ENCODE measurements at places on chromosomes 2 and 18.

GRCh38 chr18:22394428-22394827, 23.3 kb downstream of the CTAGE1 start:
- no peak for DNase-seq

GRCh38 chr2:201344663-201345366, 12.3 kb downstream of the FLACC1 start:
- DNase-seq: no peak

- no peak for DNase-seq
These were observed 559.3 kb upstream of the TNP1 start for GRCh38 chr2:217419055-217419671.

DNA sequence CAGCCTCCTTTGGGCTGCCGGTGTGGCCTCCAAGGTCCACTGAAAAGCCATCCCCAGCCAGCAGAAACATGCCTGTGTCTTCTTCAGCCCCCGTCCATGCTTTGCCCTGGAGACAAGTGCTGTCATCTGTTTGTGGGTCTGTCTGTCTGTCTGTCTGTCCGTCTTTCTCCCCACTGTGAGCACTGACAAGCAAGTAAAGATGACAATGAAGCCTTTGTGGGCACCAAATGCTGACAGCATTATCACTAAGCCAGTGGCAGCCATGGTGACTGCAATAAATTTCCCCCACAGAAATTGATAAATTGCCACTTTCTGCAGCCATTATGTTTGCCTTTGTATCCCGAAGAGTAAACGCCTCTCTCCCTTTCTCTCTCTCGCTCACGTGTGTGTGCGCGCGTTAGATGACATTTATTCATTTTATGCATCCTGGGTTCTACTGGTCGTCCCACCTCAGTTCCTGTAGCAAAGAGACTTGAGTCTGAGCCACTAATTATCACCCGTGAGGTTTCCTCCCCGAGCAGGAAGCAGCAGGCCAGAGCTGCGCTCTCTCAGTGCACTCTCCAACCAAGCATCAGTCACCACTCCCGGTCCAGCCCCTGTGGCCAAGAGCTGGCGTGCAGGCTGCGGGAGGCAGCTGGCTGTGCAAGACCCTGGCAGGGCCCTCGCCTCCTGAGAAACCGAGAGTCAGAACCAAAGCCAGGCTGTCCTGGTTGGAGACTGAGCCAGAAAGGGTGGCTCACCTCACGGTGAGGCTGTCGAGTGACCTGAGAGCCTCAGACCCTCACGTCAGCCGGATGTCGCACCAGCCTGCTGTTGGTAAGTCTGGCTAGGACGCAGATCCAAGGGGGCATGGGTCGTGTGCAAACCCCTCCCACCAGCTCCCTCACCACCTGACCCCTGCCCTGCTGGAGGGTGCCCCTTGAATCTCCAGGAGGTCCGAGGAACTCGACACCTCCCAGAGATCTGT, 6.9 kb downstream of the STEAP3 start:
- no peak for DNase-seq

DNA sequence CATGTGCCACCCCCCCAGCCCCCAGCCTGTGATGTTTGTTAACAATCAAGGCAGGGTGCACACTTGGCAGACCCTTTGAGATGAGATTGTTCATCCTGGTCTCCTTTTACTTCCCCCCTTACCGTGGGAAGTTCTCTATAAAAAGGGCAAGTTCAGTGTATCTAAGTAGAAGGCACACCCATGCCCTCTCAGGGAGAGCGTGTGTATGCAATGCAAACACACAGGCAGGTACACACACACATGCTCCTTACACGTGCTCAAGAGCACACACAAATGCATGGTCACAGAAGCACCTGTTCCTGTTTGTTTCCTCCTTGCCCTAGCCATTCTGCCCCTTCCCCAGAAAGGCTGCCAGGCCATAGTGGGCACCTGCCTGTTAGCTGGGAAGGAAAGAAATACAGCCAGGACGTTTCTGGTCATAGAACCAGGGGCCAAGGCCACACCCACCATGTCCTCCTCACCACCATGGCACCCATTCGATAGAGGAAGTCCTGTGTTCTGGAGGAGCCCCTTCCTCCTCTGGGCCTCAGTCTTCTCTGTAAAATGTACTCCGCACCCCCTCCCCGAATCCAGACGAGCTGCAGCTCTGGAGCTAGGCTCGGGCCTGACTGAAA, 3.1 kb downstream of the ATOH8 start:
- DNase-seq: no peak

DNA sequence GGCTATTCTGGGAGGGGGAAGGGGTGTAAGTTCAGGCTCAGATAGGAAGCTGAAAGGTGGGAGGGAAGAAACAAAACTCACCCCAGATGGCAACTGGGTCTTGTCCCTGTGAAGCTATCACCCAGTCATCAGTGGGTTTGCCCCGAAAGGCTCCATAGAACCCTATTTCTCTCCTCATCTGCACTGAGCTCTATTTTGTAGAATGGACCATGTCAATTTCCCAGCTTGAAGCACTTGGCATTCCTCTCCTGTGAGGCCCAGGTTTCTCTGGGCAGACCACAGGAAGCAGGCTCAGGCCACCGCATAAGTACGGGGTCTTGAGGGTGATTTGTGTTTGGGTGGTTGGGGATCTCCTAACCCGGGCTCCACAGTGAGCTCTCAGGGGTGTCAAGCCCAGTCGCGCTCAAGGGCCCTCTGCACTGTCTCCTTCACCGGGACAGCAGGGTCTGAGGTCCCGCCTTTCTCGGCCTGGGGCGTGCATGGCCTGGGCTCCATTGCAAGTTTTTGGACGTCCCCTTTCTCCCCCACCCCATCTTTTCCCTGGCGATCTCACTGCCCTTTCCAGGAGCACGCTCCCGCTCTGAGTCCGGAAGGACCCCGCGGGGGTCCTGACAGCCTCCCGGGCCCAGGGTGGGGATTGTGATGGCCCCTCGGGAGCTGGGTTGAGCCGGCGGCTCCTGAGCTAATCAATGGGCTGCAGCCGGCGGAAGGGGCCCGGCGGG, 27.3 kb upstream of the NOTO start:
- no peak for DNase-seq

DNA sequence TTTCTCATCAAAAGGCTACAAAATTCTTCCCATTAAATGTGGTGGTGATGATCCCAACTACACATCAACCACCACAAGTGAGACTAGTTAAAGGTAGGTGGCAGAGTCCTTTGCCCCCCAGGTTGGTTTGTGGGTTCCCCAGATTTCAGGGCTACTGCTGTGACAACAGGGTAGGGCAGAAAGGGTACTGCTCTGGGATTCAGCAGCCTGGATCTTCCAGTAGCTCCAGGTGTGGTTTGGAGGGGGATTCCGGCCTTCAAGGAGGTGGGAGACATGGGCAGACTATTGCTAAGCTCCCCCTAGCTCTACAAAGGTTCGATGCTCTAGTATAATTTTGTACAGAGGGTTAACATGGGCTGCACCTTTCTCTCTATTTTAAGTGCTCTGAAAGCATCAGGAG, 74.9 kb upstream of the FZD5 start:
- DNase-seq: no peak

GRCh38 chr2:40435426-40436092, 16.3 kb downstream of the SLC8A1 start:
- DNase-seq: no peak

DNA sequence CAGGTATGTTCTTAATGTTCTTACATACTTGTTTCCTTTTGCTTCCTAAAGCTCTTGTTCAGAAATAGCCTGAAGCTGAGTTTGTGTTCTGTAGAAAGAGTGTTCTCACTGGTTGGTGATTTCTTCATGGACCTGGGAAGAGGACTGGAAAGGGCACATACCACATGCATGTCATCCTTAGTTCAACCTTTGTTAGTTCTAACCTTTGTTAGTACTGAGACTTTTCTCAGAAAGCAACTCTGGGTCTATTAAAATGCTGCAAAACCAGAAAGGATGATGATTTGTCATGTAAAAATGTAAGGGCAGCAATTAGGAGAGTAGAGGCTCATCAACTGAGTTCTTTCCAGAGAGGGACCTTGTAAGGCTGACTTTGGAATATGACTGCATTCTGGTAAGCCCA, 2.5 kb upstream of the FAP start:
- DNase-seq: no peak

DNA sequence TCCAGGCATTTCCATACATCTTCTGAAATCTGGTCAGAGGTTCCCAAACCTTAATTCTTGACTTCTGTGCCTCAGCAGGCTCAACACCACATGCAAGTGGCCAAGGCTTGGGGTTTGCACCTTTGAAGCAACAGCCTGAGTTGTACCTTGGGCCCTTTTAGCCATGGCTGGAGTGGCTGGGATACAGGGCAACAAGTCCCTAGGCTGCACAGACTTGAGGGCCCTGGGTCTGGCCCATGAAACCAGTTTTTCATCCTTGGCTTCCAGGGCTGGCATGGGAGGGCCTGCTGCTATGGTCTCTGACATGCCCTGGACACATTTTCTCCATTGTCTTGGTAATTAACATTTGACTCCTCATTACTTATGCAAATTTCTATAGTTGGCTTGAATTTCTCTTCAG, 988.8 kb upstream of the CNTNAP5 start:
- DNase-seq: no peak

DNA sequence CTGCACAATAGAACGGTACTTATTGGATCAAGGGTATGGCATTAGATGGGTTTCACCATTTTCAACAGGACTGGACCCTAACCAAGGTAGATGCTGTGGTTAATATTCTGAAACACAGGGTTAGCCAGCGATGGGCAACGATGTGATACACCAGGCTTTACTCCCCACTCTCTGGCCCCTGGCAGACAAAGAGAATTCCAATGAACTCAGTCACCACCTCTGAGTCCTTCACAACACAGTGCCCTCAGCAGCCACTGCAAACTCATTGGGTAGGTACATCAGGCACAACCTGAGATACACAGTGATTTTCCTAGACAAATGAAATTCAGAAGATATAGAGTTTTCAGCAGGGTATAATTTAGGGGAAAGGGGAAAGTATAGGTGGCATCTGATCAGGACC, 634.5 kb downstream of the ZEB2 start:
- DNase-seq: no peak

DNA sequence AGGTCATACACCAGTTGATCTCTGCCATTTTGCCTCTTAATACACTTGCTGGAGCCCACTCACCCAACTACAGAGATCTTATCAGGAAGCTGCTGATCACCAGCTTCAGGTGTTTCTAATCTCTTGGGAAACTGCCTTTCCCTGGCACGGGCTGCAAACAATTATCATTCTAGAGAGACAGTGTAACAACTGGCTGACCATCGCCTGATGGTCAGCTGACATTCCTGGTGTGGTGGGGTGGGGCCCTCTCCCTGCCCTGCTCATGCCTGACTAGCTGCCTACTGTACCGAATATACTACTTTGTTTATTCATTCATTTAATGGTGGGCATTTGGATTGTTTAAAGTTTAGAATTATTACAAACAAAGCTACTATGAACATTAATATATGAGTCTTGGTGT, 311.5 kb downstream of the CBLN2 start:
- no peak for DNase-seq

DNA sequence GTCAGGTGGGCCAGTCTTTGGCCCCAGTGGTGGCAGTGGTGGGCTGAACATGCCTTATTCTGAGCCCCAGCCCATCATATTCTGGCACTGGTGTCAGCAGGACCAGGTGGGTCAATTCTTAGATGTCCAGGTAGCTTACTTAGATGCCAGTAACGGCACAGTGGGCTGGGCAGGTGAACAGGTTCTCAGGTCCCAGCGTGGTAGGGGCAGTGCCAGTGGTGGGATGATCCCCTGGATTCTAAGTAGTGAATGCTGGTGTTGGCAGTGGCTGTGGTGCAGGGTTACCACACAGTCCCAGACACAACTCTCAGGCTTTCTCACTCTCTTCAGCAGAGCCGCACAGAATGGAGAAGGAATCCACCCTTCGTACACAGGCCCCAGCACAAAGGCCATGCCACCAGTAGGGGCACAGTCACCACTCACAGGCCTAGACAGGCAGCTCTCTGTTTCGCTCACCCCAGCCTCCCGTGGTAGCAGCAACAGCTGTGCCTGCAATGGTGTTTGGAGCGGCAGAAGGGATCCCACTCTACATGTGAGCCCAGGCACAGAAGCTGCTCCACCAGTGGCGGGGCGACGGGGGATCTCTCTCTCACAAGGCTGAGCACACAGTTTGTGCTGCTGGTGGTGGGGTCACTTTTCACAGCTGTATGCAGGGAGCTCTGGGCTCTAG, 97.3 kb downstream of the ANKRD12 start:
- DNase-seq: no peak

DNA sequence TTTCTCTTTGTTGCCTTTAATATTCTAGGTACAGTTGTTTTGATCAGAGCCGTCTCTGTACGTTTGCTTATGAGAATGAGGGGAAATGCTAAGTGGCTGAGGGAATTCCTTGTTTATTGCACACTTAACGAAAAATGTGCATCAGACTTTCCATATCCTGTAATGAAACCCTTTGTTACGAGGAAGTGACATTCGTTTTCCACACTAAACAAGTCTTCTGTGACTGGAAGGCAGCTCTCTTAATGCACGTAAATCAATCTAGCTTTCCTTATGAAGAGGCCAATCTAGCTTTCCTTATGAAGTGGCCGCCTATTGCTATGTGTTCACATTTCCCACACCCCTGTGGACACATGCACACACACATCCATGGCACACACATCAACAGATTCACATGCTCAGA, 186.2 kb downstream of the SNTG2 start:
- no peak for DNase-seq

DNA sequence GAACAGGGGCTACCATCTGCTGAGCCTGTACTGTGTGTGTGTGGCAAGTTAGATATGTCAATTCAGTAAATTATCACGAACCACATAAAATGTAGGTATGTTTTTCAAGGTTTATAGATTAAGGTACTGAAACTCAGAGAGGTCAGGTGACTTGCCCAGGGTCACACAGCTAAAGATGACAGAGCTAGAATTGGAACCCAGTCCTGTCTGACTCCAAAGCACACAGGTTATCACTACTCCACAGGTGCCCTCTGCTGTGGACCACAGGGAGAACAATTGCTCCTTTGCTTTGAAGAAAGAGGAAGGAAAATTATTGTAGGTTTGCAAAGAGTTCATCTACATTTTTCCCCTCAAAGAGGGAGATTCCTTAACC, 229.7 kb upstream of the AGAP1 start:
- no peak for DNase-seq

DNA sequence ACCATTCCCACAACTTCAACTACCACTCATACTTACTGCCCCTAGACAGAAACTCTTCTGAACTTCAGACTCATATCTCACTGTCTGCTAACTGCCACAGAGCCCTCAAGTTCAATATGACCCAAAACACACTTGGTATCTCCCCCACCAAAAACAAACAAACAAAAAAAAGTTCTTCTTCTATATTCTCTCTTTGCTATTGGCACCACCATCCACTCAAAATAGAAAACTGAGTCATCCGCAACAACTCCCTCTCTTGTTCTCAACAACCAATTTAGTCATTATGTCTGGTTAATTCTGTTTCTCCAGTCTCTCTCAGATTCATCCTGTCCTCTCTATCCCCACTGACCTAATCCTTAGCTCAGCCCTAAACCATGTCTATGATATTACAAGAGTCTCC, 7.2 kb upstream of the DCTN1 start:
- DNase-seq: no peak

- DNase-seq: no peak
These were observed 7.1 kb downstream of the KHK start for GRCh38 chr2:27093430-27094352.
